ENCODE measurements at places on chromosomes 5 and 9. TPM values are rescaled to one million over a fixed set of nuclear protein-coding genes. Genes with fewer than 3 reads are reported as not detected.

- peak; percentile 63 for DNase-seq
Measured at GRCh38 chr5:54743997-54744788, 226.6 kb downstream of the SNX18 start.

GRCh38 chr5:67957374-67957773 is 258.2 kb upstream of the PIK3R1 start:
- no peak for DNase-seq

DNA sequence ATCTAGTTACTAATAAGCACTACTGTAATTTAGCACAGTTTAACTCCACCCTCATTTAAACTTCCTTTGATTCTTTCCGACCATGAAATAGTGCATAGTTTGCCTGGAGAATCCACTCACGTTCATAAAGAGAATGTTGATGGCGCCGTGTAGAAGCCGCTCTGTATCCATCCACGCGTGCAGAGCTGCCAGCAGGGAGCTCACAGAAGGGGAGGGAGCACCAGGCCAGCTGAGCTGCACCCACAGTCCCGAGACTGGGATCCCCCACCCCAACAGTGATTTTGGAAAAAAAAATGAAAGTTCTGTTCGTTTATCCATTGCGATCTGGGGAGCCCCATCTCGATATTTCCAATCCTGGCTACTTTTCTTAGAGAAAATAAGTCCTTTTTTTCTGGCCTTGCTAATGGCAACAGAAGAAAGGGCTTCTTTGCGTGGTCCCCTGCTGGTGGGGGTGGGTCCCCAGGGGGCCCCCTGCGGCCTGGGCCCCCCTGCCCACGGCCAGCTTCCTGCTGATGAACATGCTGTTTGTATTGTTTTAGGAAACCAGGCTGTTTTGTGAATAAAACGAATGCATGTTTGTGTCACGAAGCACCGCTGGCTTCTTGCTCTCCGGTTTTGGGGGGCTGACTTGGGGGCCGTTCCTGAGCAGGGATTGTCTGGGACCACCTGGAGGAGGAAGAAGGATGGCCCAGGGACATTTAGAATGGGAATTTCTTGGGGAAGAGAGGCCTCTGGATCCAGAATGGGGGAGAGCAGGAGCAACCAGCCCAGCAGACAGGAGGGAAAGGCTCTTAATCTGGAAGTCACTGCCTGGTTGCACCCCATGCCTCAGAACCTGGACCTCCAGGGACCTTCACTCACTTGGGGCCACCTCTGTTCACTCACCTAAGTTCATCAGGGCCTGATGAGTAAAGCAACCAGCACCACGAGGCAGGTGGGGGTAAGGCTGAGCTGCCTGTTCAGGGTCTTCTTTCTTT is 35.4 kb downstream of the CXXC5 start:
- no peak for DNase-seq

RMRP gene
- total RNA-seq = 2,917 TPM

CNTNAP3B gene
- total RNA-seq = 51.5 TPM

PROB1 gene
- total RNA-seq = 2.4 TPM

SERF1B gene
- total RNA-seq = 28.6 TPM

MRPL50 gene
- total RNA-seq = 11.4 TPM
